ENCODE measurements at places on chromosomes 13 and 19.

- no peak for DNase-seq
Measured at GRCh38 chr13:79937771-79938216, 403.1 kb downstream of the SPRY2 start.

- DNase-seq, result no peak
Measured at GRCh38 chr13:44853641-44854040, 135.6 kb downstream of the NUFIP1 start.

- no peak for DNase-seq
Measured at GRCh38 chr13:31094331-31095015, 67.2 kb downstream of the HSPH1 start.

DNA sequence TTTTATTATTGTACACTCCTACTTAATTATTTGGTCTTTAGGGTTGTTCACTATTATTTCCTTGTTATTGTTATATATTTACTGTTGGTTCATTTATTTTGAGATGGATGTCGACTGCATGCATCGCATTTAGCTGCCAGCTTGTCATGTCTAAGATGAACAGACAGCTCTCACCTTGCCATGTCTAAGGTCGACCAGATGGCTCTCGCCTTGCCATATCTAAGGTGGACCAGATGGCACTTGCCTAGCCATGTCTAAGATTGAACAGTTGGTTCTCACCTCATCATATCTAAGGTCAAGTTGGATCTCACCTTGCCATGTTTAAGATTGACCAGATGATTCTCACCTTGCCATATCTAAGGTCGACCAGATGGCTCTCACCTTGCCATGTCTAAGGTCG lies 1440.9 kb downstream of the UQCRFS1 start:
- DNase-seq, result no peak

- DNase-seq, result no peak
Measured at GRCh38 chr13:111531505-111531904, 211.1 kb downstream of the TEX29 start.

DNA sequence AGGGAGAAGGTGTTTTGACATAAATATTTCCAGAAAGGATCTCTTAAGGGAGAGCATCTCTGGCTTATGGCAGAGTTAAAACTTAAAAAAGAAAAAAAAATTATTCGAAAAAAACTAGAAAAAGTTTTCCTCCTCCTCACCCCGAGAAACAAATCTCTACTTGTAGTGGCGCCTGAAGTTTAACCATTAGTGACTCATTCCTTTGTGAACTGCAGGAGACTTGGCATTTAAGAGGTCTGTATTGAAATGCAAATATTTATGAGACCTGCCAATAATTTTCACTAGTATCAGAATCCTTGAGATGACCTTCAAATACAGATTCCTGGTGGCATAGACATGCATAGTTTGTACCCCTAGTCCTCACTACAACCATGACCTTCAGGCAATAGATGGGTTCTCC lies 64.9 kb upstream of the MED4 start:
- no peak for DNase-seq

GRCh38 chr13:87736849-87737385 lies 65.7 kb downstream of the SLITRK5 start:
- DNase-seq, result no peak

DNA sequence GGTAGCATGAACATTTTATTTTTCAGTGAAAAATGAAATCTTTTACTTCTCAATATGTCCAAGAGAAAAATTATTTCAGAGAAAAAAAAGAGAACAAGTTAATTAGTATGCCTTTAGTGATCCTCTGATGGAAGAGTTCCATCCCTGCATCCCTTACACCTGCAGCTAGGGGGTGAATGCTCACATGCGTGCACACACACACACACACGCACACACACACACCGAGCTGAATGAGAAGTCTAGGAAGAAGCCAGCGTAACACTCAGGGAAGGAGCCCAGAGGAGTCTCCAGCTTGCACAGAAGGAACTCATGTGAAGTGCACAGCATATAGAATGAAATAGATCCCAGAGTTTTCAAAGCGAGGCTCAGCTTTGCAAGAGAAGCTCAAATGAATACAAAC lies 510.5 kb downstream of the IRS2 start:
- DNase-seq, result no peak

- DNase-seq, result peak; percentile 71
Measured at GRCh38 chr13:80340651-80341100, 250 bp downstream of the SPRY2 start.

DNA sequence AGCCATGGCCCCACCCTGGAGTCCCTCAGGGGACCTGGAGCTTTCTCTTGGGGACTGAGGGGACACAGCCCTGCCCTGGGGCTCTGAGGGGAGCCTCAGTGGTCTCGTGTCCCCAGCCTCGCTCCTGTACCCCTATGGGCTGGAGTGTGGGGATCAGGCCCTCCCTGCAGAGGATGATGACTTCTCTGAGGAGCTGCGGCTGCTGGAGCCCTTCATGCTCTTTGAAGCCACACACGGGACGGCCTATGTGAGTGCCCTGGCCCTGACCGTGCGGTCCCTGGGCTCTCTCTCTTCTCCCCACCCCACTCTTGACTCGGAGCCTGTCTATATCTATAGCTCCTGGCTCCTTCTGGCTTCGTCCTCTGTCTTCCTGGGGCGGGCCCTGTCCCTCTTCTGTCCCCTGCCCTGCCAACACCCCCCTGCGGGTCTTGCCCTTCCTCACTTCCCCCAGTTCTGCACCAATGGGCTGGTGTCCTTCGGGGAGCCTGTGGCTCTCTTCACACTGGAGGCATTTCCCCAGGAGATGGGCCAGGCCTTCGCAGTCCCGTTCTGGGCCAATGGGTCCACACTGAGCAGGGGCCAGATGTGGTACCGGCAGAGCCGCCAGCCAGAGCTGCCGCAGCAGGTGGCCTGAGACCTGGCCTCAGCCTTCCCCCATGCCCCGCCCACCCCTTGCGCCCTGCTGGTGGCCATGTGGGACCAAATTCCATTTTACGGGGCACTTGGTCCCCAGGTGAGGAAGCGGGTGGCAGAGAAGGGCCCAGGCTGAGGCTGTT lies 33.1 kb downstream of the HPN start:
- no peak for DNase-seq

DNA sequence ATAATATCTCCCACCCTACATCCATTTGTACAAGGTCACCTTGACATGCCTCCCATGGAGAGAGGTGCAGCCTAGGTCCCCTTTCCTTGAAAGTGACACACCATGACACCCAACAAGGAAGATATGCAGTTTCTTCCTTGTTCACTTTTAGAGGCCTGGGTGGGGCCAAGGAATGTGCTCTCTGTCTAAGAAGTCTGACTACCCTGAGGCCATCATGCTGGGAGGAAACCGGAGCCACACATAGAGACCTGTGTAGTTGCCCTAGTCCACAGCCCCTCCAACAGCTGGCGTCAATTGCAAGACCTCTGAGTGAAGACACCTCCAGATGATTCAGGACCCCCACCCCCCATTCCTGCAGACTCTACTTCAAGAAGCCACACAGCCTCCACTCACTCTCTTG lies 11.0 kb downstream of the SYDE1 start:
- no peak for DNase-seq

GRCh38 chr13:102198418-102199311 lies 203.2 kb downstream of the FGF14 start:
- no peak for DNase-seq

DNA sequence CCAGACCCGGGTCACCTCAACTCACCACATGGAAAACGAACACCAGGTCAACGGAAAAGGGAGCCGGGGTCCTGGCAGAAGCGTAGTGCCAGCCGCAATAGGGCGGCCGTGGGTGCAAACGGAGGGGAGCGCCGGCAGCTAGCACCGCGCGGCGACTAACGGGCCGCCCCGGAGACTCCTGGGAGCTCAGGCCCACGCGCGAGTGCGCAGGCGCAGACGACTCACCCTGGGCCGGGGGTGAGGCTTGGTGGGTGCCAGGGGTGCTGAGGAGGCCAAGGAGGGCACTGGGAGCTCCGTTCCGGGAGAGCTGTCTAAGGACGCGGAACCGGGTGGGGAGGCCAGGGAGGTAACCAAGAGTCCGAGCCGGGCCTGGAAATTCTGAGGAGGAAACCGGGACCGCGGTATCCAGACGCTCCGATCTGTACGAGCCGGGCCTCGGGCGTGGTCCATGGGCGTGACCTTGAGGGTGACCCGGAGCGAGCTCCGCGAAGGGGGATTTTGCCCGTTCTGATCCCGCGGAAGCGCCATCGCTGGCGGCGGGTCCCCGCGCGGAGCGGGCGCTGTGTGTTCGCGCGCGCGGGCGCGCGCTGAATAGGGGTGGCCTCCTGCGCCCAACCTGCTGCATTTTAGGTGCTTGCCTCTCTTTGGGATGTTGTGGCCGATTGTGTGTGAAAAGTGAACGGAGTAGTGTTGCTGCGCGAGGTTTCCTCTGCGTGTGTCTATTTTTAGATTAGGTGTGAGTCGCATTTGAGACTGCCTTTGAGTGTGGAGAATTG lies at the start of gene ZNF382:
TSS of gene ZNF382 (plus strand) at position 213 of the 776 bp plus-strand sequence. CDS start 4,602 bp downstream, outside the sequence.
- peak; percentile 65 for DNase-seq

DNA sequence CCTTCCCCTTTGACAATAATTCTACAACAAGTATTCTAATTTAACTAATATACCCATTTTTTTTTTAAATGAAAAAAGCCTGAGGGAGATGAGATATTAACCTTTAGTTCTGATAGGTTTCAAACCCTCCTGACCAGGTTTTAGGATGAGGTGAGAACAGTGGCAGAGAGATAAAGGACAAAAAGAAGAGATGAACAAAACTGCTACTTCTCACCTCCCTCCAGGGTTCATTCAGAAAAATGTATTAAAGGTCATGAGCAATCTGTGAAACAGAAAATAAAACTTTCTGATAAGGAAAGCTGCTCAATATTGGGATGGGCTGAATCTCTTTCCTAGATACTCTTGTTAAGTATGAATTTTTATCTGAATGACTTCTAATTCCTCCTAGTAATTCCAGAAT lies 24.1 kb downstream of the SERPINE3 start:
- no peak for DNase-seq

DNA sequence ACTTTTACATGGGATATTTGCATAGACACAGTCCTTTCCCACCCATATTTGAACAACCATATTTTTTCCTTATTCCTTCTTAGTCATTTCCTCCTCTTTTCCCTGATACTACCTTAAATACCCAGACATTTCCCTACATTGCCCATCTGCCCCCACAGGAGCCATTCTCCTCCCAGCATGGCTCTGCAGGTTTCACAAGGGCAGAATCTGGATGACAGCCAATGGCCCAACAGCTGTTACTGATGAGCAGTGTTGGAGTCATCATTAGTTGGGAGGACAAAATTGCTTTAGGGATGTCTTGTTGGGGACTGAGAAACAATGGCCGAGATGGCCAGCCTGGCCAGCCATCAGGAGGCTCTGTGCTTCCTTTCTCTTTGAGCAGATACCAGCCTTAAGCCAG lies 209.5 kb downstream of the KLF5 start:
- DNase-seq, result peak; percentile 64

DNA sequence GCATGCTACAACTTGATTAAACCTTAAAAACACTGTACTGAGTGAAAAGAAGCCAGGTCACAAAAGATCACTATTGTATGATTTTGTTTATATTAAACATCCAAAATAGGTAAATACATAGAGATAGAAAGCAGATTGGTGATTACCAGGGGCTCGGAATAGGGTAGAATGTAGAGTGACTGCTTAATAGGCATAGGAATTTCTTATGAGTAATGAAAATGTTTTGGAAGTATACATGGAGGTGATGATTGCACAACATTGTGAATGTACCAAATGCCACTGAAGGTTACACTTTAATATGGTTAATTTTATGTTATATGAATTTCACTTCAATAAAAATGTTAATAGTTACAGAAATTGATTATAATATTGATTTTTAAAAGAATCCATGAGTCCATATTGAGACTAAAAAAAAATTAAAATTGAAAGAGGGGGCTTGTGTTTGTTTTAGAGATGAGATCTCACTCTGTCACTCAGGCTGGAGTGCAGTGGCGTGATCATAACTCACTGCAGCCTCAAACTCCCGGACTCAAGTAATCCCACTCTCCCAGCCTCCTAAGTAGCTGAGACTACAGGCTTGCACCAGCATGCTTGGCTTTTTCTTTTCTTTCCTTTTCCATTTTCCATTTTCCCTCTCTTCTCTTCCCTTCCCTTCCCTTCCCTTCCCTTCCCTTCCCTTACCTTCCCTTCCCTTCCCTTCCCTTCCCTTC lies 85.1 kb downstream of the FNDC3A start:
- DNase-seq, result peak; percentile 31
